ENCODE measurements at places on chromosomes 7 and 10. TPM values are rescaled to one million over a fixed set of nuclear protein-coding genes. Genes with fewer than 3 reads are reported as not detected.

The ARMC10 gene
- 8.6 TPM for total RNA-seq

The GBX1 gene
- total RNA-seq, result not detected

The GLI3 gene
- total RNA-seq, result 0.10 TPM

The RASA4B gene
- total RNA-seq, result 9.3 TPM

The HYAL4 gene
- not detected for total RNA-seq

The OR2A42 gene
- 0.10 TPM for total RNA-seq

The NAT16 gene
- total RNA-seq, result not detected

The RSPH10B gene
- total RNA-seq, result 0.10 TPM

The NOLC1 gene
- 19.8 TPM for total RNA-seq

The MSS51 gene
- total RNA-seq, result 0.73 TPM

The UROS gene
- total RNA-seq, result 23.3 TPM

The TACR2 gene
- total RNA-seq, result not detected

All from mononuclear cell (primary cell).